GDM1 (cell line): ENCODE measurements at places on chromosomes 5 and 9.

DNA sequence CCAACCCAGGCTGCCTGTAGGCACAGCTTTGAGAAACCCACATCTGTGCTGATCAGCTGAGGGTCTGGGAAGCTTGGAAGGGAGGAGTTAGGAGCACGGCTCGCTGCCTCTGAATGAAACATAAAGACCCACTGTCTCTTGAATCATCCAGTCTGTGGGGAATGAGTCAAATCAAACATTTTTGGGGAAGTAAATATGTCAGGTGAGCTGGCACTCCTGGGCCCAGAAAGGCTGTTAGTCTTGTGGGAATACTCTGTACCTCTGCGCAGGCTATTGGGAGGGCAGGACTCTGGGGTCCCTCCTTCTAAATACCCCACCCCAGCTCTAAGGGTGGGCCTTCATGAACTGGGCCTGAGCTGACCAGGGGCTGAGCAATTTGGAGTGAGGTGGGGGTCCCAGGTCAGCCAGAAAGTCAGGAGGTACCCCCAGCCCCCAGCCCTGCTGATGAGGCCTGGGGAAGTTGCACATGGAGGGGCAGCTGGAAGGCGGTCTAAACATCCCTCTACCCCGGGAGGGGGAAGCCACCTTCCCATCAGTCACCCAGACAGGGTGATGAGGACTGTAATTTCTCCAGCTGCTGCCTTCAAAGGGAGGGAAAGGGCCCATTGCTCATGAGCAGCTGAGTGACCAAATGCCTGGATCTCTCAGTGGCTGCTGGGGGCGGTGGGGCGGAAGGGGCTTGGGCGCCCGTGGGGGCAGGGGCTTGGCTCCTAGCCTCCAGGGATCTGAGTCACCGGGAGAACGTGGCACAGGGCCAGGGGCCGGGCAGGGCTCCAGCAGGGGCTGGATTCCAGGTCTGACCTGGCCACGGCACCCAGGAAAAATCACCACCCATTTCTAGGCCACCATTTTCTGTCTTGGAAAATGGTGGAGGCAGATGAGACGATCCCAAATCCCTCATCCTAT is 10.8 kb downstream of the FIBCD1 start:
- no peak for DNase-seq

- no peak for DNase-seq
Measured at GRCh38 chr9:72826996-72827949, 125.6 kb downstream of the ALDH1A1 start.

- DNase-seq: no peak
Measured at GRCh38 chr9:123978981-123979380, 32.6 kb upstream of the LHX2 start.

DNA sequence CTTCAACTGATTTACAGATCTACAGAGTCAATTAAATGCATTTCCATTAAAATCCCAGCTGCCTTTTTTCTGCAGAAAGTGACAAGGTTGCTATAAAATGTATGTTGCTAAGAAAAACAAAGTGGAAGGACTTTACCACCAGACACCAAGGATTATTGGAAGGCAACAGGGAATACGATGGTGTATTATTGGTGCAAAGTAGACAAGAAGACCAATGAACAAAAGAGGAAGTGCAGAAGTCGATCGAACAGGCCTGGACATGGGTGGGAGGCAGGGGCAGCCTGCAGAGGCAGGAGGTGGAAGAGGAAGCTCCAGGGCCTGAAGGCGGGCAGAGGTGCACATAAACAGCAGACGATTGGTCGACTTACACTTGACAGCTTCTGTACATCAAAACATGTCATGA is 10.6 kb upstream of the SLC6A19 start:
- peak; percentile 52 for DNase-seq

GRCh38 chr5:15823398-15823797 is 323.4 kb downstream of the FBXL7 start:
- no peak for DNase-seq

GRCh38 chr9:124283228-124283814 is 25.6 kb downstream of the NEK6 start:
- DNase-seq: no peak
